Activated CD4-positive, alpha-beta T cell treated with anti-CD3 and anti-CD28 coated beads for 1 hour (primary cell): ENCODE measurements at places on chromosomes 2 and 18.

DNA sequence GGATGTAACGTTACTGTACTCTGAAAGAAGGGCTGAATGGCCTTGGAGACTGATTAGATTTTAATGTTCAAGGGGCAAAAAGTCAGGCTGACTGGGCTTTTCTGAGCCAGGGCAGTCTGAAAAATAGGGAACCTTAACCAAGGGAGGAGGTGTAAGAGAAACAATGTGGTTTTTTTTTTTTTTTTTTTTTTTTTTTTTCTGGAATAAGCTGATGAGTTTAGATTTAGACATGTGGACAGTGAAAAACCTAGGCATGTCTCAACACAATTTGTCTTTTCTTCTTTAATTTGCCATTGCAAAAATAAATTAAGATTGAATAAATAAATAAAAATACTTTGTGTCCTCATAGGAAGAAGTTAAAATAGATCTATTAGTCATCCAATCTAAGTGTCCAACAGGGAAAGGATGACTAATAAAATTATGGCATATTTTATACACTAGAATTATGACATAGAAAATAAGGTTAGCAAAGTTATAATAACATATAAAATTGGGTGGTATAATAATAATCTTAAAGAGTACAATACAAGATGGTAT, 237.6 kb upstream of the TRIB2 start:
- no peak for DNase-seq

- no peak for DNase-seq
These were observed 57.8 kb downstream of the RMDN2 start for GRCh38 chr2:37982847-37983246.

DNA sequence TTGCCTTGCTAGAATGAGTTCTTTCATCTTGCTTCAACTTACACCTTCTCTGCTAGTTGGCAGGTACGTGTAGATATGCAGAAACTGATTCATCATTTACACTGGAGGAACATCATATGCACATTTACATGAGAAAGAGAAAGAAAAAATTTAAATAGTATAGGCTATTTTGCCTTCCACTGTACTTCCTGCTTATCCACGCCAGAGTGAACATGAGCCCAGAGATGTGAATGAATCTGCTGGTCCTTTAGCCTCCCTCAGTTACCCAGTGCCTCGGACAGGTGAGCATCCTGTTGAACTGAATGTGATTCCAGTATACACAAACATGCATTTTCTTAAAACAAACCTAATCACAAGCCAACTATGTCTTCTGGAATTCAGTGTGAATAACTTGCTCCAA, 83.6 kb downstream of the SESTD1 start:
- DNase-seq: no peak

DNA sequence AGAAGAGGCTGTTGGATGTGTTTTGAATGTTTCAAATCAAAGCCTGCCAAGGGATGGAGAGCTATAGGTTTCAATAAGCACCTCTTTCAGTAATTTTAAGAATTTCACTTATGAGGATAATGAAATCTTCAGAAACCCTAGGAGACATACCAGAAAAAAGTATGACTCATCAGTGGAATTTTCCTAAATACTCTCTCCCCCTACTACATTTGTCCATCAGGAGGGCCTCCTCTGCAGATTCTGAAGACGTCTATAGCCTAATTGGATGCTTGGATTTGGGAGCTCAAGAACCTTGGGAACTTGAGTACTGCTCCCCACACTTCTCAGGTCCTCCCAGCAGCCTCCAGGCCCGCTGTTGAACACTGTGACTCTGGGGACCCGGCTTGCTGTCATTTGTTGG, 374.3 kb downstream of the SLC4A3 start:
- DNase-seq: no peak

- DNase-seq: no peak
These were observed 131.4 kb upstream of the MAPRE2 start for GRCh38 chr18:34909637-34910364.

GRCh38 chr18:44823782-44824181, 143.1 kb downstream of the SETBP1 start:
- no peak for DNase-seq

DNA sequence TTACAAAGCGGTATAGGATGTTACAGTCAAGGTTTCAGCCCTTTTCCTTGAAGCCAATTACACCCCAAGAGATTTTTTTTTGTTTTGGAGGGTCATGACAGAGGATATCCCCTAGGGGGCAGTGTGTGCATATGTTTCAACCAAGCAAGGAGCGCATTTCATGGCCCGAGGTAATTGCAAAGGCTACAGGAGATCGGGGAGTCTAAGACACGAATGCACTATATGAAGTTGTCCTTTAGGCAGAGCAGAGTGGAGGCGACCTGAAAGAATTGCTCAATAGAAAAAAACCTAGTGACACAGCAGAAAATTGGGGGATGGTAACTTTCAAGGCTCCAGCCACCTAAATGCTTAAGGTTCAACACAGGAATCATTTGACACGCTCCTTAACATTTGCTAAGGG, 219.8 kb upstream of the PARD3B start:
- peak; percentile 33 for DNase-seq

GRCh38 chr2:100639588-100640390, 77.0 kb downstream of the PDCL3 start:
- no peak for DNase-seq

GRCh38 chr2:200652158-200652557, 66.3 kb downstream of the AOX1 start:
- DNase-seq: no peak

- no peak for DNase-seq
These were observed 887 bp upstream of the ZNF396 start for GRCh38 chr18:35377875-35378573.

DNA sequence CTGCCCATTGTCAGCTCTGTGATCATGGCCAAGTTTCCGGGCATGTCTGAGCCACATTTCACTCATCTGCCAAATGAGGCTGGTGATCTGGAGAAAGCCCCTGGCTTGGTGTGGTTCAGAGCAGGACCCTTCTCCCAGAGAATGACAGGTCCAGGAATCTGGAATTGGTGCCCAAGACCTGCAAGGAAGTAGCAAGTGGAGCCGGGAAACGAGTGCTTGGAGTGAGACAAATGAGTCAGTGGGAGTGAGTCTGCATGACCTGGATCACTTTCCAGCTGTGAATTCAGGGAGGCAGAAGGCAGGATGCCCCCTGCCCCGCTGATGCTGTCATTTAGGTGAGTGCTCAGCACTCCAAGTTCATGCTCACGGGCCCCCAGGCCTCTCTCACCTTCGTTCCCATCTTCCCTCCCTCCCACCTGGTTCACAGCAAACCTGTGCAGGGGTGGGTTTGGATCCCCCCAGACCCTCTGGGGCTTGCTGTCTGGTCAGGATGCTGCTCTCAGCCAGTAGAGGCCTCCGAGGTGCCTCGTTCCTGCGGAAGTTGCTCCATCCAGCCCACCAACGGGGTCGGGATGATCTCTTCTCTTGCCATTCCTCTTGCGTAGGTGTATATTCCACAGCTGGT, 104.4 kb downstream of the INHBB start:
- DNase-seq: no peak

- no peak for DNase-seq
These were observed 61.1 kb upstream of the RND3 start for GRCh38 chr2:150548527-150548926.

DNA sequence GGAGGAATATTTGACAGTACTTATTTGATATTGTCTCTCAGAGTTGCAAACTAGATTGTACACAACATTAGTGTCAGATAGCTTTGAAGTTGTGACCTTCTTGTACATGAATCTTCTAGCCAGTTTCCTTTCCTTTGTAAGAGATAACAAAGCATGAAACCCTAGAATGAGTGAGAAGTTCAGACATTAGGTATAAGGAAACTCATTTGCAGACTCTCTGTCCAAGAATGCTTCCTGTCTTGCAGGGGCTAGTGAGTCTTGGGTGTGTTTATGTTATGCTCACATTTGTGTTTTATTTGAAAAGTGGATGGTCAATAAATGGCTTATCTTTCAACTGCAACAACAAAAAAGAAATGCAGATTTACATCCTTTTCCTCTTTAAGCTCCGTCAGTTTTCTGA, 1.4 kb downstream of the BOD1L2 start:
- DNase-seq: no peak

- no peak for DNase-seq
These were observed 398.3 kb upstream of the HNRNPA3 start for GRCh38 chr2:176814274-176814673.

GRCh38 chr2:228956701-228957474, 314.2 kb downstream of the PID1 start:
- DNase-seq: no peak

GRCh38 chr2:23323917-23324680, 60.9 kb upstream of the KLHL29 start:
- no peak for DNase-seq

- DNase-seq: peak; percentile 35
These were observed 45.5 kb downstream of the DDX1 start for GRCh38 chr2:15636972-15637785.

DNA sequence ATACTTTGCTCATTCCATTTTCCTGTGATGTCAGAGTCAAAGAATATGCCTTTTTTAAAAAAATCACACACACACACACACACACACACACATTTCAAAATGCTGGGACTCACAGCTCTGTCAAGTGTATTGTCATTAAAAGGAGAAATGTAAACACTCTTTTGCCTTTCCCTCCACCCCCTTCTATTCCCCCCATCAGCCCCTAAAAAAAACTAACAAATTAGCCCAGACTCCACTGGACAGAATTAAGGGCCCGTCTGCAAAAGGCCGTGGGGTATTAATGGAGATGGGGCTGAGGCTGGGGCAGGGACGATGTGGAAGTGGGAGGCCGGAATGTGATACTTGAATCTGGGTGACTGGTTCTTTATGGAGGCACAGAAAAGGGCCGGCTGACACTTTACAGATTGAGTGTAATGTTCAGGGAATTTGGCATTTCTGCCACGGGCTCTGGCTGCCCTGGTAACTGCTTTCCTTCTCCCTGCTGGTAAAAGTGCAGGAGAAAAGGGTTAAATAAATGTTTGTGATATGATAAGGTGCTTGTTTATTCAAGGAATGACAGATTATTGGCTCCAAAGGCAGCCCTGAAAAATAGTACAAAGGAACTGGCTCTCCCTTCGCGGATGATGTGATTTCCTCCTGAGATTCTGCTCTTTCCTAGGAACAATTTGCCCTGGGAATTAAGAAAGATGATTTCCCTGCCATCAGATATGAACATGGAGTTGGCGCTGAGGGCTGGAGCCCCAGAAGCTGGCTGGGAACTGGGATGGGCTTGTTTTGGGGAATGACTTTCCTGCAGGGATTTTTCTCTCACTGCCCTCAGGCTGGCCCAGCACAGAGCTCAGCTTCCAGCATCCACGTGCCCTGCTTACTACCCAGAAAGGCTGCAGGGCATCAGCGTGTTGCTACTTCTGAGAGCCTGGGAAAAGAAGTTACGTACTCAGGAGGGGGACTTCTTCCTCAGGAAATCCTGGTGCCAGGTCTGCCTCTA, 52.8 kb upstream of the CTAGE1 start:
- no peak for DNase-seq

GRCh38 chr18:60147323-60147722, 225.3 kb downstream of the MC4R start:
- DNase-seq: no peak
